ENCODE measurements at places on chromosomes 16 and 17.
A peak's percentile ranks its signal among the peaks of the same experiment; 100 is the strongest.

DNA sequence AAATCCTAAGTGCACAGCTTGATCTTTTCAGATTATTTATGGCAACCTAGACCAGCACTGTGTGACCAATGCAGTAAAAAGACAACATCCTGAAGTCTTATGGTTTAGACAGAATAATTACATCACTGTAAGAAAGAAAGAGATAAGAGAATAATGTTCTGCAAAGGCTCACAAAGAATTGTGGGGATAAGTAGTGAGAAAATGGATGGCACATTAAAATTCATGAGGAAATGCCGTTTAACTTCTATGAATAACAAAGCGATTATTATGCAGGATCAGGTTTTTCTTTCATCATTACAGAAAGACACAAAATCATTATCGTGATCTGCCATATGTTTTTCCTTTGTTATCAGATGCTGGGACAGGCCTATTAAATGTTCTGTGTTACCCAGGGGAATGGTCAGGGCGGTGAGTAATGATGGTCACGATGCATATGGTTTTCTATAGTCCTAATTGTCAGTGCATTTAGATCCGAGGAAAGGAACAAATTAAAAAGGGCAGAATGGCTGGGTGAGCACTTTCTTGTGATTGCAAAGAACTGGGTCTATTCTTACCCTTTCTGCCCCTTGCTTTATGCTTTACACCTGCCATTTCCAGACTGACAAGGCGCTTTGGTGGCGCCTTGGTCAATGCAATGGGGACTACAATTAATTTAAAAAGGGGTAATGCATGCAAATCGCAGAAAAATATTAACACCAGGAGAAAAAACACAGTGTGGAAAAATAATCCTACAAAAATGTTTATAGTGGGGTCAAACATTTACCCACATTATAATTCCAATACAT lies 18.1 kb upstream of the DHX40 start:
- no peak for DNase-seq

GRCh38 chr16:27759301-27759871 lies 209.4 kb downstream of the KATNIP start:
- DNase-seq = no peak

DNA sequence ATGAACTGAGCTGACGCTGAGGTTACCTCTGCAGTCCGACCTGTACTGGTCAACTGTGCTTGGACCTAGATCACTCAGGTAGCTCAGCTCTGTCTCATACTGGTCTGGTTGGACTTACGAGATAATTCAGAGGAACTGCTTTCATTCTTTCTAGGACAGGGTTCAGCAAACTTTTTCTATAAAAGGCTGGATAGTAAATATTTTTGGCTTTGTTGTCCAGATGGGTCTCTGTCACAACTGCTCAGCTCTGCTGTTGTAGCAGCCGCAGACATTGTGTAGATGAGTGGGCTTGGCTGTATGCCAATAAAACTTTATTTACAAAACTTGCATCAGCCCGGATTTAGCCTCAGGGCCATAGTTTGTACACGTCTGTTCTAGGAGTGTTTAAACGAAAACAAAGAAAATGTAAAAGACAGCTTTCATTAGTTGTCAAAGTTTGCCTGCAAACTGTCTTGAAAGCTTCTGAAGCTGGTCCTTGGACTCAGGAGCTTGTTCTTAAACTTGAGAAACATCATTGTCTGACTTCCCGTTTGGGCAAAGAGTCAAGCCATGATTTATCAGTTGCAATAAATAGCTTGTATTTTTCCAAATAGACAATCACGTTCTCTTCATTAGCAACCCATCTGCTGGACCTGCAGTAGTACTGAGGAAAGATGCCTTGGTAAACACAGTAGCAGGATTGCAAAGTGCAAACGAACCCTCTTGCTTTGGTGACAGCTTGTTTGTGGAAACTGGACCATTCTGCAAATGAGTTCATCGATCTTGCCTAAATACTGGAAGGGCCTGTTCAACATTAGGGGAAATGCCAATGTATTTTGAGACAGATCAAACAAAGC lies 253.4 kb downstream of the SNX29 start:
- DNase-seq = no peak

GRCh38 chr17:41416479-41416878 lies 7.9 kb downstream of the KRT37 start:
- no peak for DNase-seq

GRCh38 chr17:29617125-29617480 lies 5.6 kb downstream of the CORO6 start:
- DNase-seq = peak; percentile 64

- no peak for DNase-seq
Observed at GRCh38 chr17:9309216-9309615, 266.4 kb downstream of the STX8 start.

GRCh38 chr17:81332914-81333528 lies 37.9 kb upstream of the SLC38A10 start:
- DNase-seq = no peak

- DNase-seq = no peak
Observed at GRCh38 chr17:63095879-63096278, 129.8 kb downstream of the TANC2 start.

GRCh38 chr17:65604070-65604469 lies 42.6 kb upstream of the AXIN2 start:
- DNase-seq = no peak

GRCh38 chr17:14276535-14277250 lies 24.2 kb upstream of the HS3ST3B1 start:
- no peak for DNase-seq

DNA sequence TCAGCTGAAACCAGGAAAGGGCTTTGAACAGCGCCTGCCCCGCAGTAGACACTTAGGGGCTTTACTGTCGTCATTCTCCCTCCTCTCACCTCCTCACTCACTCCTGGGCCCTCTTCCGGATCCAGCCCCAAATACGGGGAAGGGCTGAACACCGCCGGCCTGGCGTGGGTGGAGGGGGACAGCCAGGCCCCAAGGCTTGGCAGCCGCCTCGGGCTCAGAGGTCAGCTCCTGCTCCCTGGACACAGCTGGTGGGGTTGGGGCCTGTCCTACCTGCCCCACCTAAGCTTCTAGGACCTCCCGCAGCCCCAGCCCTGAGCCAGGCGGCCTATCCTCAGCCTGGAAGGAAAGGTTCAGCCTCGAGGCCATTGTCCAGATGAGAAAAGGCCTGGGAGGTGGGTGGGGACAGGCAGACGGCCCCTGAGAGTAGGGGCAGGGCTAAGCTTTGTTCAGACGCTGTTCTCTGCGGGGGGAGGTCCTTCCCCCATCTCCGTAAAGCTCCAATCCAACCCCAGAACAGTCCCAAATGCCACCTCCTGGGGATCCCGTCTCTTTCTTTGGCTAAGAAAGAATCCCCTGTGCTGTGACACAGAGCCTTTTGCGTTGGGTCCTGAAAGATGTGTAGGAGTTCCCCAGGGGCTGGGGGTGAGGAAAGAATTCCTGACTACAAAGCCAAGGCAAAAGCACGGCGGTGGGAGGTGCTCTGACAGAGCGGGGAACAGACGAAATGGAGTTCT lies 881 bp upstream of the LLGL1 start:
- no peak for DNase-seq

DNA sequence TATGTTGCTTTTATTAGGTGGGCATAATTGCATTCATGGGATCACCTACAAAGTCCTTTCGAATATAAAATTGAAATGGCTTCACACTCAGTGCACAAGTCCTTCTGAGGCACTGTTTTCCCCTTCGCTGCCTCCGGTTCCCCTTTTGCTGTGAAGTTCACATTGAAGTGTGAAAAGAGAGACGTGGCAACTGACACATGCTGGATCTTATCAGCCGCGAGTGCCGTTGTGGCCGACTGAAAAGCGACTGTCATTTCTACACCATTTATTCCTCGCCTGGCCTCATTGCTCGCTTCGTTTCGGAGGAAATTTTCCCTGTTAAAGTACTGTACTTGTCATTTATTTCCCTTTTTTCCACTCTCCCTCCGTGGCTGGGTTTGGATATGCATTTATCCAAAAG lies 423.5 kb downstream of the MAF start:
- no peak for DNase-seq

DNA sequence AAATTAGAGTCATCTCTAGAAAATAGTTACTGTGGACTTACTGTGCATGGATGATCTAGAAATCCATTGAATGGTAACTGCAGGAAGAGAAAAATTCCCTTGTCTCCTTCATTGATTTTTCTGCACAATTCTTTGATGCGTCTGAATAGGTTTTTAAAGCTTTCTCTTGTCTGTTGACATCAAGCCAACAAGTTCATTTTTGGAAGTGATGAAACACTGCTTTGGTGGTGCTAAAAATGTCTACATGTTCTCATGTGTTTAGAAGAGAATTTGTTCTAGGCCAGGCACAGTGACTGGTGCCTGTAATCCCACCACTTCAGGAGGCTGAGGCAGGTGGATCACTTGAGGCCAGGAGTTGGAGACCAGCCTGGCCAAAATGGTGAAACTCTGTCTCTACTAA lies 57.1 kb upstream of the AXIN2 start:
- no peak for DNase-seq

GRCh38 chr17:42378959-42379594 lies 9.2 kb downstream of the STAT3 start:
- no peak for DNase-seq

DNA sequence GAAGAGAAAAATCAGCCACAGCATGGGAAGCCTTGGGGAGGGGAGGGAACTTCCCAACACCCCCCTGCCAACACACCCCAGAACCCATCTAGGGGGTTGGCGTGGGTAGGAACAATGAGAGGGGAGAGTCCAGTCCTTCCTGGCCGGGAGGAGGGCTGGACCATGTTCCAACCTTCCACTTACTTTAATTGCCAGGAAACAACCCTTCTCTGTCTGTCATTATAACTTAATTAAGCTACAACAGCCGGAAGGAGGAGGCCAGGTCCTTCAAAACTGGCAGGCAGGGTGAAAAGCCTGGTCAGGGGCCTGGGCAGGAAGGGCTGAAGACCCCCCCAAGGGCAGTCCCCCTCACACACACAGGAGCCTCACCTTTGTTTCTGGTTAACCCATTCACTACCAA lies 447.0 kb downstream of the SOX9 start:
- no peak for DNase-seq

DNA sequence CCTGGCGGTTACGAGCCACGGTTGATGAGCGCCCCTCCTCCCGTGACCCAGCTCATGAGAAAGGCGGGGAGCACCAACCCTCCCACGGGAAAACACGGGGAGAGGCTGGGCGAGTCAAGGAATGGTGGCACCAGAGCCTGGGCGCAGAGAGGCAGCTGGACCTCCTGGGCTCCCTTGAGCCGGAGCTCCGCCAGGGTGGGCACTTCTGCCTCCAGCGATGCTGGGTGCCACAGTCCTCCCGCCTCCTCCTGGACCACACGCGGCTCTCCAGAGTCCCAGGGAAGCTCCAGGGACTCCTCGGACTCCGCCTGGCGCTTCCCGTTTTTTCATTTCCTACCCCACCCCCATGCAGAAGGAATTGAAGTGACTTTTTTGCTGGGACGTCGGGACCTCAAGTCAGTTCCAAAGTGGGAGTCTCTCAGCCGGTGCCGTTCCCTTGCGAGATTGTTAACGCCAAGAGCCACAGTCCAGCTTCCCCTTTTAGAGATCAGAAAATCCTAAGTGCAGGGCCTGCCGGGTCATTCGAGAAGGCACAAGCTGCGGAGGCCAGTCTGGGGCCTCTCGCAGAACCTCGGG lies 6.6 kb upstream of the CBX8 start:
- no peak for DNase-seq

DNA sequence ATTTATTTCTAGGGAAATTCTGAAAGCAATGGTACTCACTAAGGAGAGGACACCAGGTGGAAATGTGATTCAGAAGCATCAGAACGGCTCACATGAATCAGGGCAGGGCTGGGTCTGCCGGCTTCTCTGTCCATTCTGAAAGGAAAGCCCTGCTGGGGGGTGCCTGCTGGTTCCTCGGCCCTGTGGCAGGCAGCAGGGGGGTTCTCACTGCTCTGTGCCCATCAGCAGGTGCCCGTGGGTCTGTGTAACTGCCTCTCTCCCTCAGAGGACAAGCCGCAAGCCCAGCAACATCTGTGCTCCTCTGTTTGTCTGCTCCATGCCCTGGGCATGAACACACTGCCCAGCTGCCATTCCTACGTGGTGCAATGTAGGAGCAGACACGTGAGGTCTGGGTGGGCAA lies 74.9 kb upstream of the ZNF423 start:
- no peak for DNase-seq

GRCh38 chr17:40582328-40582901 lies 17.1 kb upstream of the CCR7 start:
- DNase-seq = no peak

GRCh38 chr16:47852991-47853390 lies 302.8 kb downstream of the ABCC12 start:
- DNase-seq = no peak

- no peak for DNase-seq
Observed at GRCh38 chr17:51298508-51299371, 38.4 kb downstream of the UTP18 start.

- DNase-seq = no peak
Observed at GRCh38 chr17:42274812-42275526, 1.2 kb downstream of the STAT5B start.

DNA sequence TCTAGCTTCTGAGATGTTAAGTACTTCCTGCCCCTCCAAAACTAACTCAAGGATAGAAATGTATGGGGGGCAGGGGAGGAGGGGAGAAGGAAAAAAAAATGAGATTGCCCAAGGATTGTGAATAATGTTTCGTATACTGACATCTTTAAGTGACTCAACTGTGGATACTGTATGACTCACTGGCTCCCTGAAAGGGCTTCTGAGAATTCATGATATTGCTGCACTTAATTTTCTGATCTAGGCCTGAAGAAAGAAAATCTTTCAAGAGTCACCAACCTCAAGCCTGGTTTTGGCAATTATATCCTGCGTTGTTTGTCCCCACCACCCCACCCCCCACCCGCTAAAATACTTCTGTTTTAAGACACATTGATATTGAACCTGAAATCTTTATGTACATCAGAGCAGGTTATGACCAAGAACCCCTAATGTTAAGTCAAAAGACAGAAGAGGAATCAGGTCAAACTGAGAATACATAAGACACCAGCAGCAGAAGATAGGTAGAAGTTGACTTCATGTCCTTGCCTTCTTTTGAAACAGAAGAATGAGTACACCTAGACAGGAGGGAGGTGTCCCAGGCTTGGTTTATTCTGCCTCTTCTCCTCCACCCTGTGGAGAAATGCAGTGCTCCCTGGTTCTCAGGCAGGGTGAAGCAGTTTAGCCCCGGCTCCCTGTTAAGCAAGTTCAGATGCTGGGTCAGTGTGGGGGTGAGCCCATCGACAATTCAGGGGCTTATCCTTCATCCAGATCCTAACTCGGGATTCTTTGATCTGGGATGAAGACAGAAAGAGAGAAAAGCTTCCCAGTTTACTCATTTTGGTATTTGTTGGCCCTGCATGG lies 3.3 kb upstream of the FBXL20 start:
- no peak for DNase-seq

GRCh38 chr16:13553453-13553985 lies 366.4 kb upstream of the ERCC4 start:
- DNase-seq = no peak

DNA sequence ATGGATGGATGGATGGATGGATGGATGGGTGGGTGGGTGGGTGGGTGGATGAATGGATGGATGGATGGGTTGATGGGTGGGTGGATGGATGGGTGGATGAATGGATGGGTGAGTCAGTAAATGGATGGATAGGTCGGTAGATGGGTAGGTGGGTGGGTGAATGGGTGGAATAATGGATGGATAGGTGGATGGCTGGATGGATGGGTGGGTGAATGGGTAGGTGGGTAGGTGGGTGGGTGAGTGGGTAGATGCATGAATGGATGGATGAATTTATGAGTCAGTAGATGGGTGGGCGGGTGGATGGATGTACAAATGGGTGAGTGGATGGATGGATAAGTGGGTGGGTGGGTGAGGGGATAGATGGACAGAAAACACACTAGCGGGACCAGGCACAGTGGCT lies 4.9 kb downstream of the ZG16B start:
- DNase-seq = no peak

- DNase-seq = no peak
Observed at GRCh38 chr17:14118951-14119350, 49.6 kb downstream of the COX10 start.

- no peak for DNase-seq
Observed at GRCh38 chr17:73560661-73561060, 83.6 kb downstream of the SDK2 start.
